Kidney capillary endothelial cell (primary cell): ENCODE measurements at places on chromosomes 16 and 17.

DNA sequence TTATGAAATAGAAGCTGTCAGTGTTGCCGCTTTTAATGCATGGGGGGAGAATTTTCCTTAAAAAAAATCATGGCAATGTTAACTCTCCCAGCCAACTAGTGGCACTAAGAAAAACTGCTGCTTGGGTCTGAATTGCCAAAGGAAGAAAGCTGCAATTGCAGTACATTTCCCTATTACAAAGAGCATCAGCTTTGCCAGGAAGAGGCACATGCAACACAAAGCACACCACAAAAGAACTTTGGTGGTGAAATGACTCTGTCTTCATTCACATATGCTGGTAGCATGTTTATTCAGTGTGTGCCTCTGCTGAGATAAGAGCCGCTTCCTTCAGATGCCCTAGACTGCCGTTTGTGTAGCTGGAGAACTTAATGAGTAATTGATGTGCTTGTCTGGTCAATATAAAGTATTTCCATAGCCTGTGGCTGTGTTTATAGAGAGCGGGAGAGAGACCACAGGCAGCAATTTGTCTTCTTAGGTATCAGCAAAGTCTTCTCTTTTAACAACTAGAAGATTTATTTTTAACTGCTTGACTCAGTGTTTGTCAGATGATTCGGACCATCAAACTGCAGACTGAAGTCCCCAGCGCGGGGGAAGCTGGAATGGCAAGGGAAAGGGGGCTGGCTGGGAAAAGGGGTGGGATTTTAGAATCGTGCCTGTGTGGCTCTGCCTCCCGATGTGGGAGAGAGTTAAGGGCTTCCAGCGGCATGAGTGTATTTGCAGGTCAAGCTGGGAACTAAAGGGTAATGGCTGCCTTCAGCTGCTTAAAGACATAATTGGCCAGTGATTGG lies 115.1 kb downstream of the MRTFB start:
- peak; percentile 29 for DNase-seq

- DNase-seq: peak; percentile 23
Measured at GRCh38 chr17:33112763-33113162, 121.1 kb downstream of the SPACA3 start.

DNA sequence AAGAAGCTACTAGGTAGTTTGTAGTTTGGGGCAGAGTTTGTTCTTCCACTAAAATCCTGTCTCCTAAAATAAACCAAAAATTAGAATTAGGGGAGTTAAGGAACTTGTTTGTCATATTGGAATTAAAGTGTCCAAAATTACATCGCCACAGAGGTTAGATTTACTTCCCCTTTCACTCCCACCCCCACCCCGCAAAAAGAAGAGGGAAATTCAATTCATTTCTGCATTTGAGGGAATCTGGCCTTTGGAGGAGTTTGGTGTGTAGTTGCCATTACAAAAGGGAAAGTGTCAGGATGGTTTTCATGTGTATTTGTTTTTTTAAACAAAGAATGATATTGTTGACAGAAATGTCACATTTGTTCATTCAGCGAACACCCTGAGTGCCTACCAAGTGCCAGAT lies 5.8 kb downstream of the TMEM97 start:
- no peak for DNase-seq

GRCh38 chr17:45136846-45137560 lies 1.5 kb downstream of the ACBD4 start:
- no peak for DNase-seq

DNA sequence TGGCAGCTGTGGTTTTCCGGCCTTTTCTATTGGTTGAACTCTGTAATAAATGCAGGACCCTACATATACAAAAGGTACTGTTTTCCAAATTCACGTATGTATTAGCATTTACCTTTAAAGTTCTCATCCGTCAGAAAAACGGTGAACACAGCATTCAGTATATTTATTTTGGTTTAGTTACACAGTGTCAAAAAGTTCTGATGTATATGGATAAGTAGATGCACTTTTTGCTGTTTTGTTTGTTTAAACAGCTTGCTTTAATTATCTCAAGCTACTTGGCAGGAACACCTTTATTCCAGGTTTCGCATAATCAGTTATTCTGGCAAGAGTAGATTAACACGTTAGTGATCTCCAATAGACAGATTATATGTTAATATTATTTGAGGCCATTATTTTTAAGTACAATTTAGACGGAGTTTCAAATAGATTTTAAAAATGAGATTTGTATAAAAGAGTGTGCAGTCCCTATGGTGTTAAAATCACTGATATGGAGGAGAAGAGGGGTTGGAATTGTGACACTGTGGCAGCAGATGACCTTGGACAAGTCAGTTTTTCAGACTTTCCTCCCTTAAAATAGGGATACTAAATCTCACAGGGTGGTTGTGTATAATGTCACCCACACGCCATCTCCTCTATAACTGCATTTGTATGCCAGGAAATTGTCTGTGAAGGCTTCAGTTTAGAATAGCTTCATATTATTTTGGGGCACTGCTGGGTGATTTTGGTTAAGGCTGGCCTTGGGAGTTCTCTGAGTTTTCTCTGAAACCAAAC lies 2.1 kb downstream of the HERPUD1 start:
- no peak for DNase-seq

- no peak for DNase-seq
Measured at GRCh38 chr16:68377667-68378393, 67.0 kb downstream of the PRMT7 start.

DNA sequence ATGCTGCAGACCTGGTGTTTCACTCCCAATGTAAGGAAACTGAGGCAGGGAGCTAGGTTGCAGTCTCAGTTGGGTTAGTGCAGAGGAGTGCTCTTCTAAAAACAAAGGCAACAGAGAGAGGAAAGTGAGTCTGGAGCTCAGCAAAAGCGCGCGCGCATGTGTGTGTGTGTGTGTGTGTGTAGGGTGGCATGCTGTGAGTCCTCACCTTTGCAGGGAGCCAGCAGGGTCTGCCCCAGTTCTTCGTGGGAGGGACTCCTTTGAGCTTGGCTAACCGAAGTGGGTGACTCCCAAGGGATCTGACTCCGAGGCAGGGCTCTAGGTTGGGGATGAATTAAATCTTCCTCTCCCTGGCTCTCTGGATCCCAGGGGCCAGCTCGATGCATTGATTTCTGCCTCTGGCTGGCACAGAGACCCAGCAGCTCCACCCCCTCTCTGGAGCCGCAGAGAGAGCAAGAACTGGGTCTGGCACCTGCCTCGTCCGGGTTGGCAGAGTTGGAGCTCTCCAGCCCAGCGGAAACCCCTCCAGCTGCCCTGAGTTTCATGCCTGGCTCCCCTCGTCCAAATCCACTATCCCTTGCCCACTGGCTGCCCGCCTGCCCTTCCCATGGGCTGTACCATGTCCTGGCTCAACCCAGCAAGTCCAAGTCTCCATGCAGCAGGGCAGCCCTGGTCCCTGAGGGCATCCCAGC lies 1.3 kb upstream of the BTBD17 start:
- DNase-seq: no peak
